Testis (tissue), 5 donors: ENCODE measurements at places on chromosomes 12 and 14. TPM values are rescaled to one million over a fixed set of nuclear protein-coding genes. Genes with fewer than 3 reads are reported as not detected.

KRT75 gene
- not detected for total RNA-seq

OAS2 gene
- 3.5 TPM for total RNA-seq

RFX4 gene
- 86.4 TPM for total RNA-seq

FGF6 gene
- total RNA-seq: not detected

TRPV4 gene
- total RNA-seq: 1.3 TPM
